ENCODE measurements at places on chromosomes 6 and 20.

- no peak for DNase-seq
Observed at GRCh38 chr20:14672066-14672465, 334.7 kb upstream of the FLRT3 start.

GRCh38 chr6:156183678-156184077, 593.5 kb upstream of the ARID1B start:
- no peak for DNase-seq

DNA sequence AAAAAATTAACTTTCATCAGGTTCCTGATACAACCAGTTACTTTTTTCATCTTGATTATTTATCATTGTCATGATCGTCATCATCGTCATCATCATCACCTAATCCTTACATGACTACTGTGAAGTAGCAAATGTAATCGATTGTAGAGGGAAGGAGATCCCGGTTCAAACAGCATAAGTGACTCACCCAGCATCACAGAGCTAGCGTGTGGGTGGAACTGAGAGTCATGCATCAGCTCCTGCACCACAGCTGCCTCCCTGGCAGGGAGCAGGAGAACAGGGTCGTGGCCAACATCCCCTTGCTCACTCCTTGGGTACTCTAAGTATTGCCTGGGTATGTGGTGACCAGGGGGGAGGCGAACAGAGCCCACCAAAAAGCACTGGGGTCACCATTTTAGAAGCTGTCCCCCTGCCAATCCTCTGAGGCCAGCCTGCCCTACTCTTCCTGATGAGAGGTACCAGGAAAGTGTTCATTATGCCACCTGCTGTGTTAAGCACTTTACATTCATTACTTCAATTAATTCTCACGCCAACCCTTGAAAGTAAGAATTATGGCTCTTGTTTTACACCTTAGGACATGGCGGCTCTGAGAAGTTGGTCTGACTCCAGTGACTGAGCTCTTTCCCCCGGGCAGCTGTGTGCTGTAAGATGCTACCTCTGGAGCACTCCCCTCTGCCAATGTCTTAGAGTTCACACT, 425.2 kb downstream of the CD83 start:
- no peak for DNase-seq

DNA sequence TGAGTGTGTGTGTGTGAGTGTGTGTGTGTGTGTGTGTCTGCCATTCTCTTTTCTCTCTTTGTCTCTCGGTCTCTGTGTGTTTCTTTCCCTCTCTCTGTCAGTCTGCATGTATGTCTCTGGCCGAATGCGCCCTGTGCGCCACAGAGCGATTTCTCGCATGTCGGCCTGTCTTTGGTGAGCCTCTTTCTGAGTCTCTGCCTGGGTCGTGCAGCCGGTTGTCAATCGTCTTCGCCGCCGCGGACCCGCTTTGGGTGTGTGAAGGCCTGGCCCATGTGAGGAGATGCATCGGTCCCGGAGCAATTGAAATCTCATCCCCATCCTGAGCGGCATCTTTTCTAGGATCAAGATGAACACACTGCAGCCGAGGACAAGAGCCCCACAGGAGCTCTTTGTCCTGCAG, 1567.2 kb upstream of the DEFB115 start:
- no peak for DNase-seq

GRCh38 chr6:108883172-108883571, 35.0 kb downstream of the ARMC2 start:
- DNase-seq = peak; percentile 88

DNA sequence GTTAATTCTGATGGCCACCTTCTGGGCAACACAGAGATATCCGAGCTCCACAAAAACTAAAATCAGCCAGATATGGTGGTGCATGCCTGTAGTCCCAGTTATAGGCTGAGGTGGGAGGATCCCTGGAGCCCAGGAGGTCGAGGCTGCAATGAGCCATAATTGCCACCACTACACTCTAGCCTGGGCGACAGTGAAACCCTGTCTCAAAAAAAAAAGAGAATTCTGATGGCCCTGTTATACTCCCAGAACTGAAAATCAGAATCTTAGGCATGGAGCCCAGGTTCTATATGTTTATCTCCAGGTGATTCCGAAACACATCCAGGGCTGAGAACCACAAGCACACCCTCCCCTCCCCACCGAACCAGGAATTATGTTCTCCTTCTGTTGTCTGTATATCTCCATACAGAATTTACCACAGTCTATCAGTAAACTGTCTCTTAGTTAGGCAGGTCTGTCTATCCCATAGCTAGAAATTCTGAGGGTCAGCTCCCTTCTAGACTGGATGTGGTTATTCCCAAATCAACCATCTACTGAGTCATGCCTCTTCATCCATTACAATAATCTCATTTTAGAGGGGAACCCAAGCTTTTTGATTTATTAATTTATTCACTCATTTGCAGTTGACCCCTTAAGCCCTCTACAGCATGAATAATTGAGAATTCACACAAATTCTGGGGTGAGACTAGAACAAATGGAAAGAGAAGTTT, 24.8 kb upstream of the CCND3 start:
- DNase-seq = no peak

GRCh38 chr6:45473121-45473993, 95.6 kb upstream of the SUPT3H start:
- no peak for DNase-seq

Measured in T-helper 2 cell (primary cell).